Activated naive CD4-positive, alpha-beta T cell treated with anti-CD3 and anti-CD28 coated beads, Interleukin-2, amount 50 U/mL, for 72 hours (primary cell): ENCODE measurements at places on chromosomes 6 and 20.

DNA sequence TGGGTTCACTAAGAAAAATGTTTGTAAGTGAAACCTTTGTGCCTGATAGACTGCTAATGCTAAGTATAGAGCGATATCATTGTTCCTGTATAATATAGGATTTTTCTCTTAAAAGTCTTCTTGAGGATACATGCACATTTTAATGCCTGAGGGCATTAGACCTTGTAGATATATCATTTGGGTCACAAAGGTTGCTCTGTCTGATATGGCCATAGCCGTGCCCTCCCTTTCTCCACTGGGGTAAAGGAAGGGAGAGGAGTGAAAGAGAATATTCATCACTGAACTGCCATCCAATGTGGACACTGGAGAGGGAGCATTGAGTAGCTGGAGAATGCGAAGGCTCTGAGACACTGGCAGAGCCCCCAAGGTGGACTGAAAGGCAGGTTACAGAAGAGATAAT lies 442.2 kb upstream of the SPTLC3 start:
- no peak for DNase-seq

GRCh38 chr20:35583636-35584560 lies 31.7 kb upstream of the SPAG4 start:
- DNase-seq = no peak

DNA sequence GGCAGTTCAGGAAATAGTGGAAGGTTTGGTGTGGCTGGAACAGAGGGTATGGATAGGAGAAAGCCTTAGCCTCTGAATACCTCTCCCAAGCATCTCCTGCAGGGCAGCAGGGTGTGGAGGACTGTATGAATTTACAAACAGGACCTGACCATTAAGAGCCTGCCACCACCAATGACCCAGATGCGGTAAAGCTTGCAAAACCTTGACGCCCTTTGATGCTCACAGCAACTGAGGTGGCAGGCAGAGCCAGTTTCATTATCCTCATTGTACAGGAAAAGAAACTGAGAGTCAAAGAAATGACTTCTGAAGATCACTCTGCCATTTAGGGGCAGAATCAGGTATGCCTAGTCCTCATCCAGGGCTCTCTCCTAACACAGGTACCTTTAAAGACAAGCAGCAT lies 2.4 kb downstream of the HM13 start:
- no peak for DNase-seq

DNA sequence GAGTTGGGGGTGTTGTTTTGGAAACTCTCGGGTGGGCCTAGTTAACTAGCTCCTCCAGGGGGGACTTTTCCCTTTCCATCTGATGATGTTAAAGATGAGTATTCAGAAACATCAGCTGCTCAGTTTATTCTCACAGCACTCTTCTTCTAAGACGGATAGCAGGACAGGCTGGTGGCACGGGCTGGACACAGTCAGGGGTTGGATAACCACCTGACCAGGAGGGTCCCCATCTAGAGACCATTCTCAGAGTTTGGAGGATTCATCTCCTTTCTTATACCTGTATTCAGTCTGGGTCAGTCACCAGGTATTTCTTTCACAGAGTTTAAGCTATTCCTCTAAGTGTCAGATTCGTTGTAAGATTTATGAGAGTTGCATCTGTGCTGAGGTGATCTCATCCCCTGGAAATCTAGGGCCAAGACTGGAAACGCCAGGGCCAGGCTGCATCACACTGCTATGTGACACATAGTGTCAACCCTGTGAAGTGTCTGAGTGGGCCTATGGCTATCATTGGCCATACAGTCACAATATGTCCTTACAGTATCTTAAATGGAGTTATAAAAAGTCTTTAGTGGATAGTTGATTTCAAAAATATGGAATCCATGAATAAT lies 111.7 kb downstream of the FAM50B start:
- DNase-seq = no peak

DNA sequence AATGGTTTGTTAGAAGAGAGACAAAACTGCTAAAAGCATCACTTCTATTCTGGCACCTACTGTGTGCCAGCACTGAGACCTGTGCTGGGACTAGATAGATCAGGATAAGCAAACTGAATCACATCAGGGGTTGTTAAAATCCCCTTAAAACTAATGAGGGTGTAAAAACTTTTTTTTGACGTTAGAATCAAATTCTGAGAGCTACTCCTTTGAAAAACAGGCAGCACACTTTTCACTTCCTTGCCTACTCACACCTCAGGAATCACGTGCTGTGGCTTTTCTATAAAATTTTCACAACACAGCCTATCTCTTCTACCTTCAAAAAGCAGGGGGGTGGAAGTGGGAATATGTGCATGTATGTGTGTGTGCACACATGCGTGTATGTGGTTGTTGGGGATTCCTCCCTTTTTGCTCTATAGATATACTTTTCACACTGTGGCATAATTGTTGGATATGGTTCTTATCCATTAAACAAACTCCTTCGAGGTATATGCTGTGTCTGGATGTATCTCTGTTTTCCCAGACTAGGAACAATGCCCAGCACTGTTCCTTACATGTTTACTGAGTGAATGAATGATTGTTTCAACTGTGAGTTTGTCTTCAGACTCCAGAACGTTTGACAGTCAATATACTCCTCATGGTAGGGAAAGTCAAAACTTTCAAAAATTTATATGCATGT lies 105.4 kb downstream of the FYN start:
- no peak for DNase-seq

DNA sequence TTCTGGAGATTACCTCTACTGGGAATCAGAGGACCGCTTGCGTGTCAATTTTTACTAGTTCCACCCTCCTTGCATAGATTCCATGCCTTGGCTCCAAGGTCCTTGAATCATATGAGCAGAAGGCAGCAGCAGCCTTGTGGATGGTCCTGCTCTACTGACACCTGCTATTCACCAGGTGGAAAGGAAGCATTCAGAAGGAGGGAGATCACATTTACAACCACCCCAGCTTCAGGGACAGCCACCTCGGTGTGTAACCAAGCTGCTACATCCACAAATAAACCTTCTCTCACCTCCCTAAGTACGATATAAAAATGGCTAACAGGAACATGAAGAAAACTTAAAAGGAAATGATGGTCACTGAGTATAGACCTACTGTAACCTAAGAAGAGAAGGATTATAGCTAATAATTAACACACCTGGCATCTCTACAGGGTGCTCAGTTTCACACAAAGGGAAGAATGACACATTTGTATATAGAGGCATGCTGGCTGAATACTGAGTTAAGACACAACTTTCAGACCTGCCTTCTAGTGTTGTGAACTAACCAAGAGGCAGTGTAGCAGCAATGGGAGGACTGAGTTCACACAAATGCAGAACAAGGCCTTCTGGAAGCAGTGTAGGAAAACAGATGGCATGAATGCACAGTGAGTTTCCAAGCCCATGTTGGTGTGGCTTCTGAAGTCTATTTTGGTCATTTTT lies 46.3 kb upstream of the SRPK1 start:
- no peak for DNase-seq

DNA sequence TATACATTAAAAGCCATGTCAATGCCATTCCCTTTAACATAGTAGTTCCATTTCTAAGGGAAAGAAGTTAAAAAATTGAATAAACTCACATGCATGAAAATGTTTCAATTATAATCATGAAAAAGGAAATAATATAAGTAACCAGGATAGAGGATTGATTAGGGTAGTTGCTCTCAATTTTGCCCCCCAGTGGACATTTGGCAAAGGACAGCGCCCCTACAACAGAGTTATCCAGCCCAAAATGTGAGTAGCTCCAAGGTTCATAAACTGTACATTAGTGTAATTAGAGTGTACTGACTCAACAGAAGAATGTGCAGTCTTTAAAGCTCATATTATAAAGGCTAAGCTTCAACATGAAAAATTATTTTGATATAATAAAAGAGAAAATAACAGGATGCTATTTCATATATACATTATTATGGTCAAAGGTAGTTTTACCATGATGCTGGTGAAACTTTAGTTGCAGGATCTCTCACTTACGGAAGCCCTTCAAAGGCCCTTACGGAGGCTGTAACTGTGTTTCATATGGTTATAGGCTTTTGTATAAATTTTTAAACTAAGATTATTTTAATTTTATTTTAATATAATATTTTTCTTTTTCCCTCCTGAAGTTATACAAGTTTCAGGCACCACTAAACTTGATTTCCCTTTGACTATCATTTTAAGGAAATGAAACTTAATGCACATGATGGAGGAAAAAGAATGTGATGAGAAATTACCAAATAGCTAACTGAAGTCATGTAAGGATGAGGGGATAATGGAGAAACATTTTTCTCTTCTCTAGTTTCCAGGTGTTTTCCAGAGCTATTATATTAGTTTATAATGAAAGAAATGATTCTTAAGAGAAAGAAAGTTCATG lies 403.6 kb downstream of the PLCB1 start:
- DNase-seq = no peak

GRCh38 chr6:1553562-1554083 lies 56.1 kb upstream of the FOXC1 start:
- DNase-seq = no peak

GRCh38 chr20:21944227-21944626 lies 238.8 kb downstream of the PAX1 start:
- no peak for DNase-seq

- no peak for DNase-seq
These were observed 54.1 kb downstream of the ELOVL5 start for GRCh38 chr6:53294611-53295010.

GRCh38 chr20:59141818-59142581 lies 21.6 kb upstream of the ZNF831 start:
- DNase-seq = no peak

GRCh38 chr6:10099529-10100140 lies 315.2 kb downstream of the TFAP2A start:
- no peak for DNase-seq

DNA sequence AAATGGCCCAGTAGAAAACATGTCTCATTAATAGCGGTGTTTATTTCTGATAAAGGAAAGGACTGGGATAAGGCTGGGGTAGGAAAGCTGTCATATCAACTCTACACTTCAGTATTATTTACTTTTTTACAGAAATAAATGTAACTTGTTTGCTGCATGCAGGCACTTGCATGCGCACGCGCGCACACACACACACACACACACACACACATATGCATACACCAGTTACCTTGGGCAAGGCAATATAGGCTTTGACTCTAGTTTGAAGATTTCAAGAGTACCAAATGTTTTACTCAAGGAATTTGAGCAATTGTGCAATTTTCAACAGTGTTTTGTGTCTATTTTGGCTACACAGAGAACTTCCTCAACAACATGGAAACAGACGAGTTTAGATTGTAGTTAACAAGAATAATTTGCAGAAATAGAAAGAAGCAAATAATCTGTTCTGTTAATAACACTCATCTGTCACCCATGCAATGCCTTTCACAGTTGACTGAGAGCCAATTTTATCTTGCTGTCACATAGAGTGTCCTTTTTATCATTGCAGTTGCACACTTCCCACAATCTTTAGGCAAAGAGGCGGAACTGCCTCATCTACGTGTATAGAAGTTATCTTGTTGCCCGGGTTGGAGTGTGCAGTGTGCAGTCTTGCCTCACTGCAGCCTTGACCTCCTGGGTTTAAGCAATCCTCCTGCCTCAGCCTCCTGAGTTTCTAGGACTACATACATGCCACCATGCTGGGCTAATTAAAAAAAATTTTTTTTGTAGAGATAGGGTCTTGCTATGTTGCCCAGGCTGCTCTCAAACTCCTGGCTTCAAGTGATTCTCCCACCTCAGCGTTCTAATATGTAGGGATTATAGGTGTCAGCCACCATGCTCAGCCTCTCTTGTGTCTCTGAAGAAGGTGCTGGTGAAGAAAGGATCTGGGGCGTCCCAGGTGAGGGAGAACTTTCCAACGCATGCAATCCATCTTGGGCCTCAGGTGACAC lies 74.8 kb upstream of the SHLD1 start:
- DNase-seq = no peak

DNA sequence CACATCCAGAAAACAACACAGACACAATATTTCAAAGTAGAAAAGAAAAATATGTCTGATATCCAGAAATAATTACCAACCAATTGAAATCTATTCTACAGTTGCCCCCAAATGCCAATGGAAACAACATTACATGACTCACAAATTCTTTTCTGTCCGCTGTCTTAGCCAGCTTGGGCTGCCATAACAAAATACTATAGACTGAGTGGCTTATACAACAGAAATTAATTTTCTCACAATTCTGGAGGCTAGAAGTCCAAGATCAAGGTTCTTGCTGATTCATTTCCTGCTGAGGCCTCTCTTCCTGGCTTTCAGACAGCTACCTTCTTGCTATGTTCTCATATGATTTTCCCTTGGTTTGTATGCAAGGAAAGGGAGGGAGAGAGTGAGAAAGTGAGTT lies 698.1 kb downstream of the DHX35 start:
- DNase-seq = no peak

DNA sequence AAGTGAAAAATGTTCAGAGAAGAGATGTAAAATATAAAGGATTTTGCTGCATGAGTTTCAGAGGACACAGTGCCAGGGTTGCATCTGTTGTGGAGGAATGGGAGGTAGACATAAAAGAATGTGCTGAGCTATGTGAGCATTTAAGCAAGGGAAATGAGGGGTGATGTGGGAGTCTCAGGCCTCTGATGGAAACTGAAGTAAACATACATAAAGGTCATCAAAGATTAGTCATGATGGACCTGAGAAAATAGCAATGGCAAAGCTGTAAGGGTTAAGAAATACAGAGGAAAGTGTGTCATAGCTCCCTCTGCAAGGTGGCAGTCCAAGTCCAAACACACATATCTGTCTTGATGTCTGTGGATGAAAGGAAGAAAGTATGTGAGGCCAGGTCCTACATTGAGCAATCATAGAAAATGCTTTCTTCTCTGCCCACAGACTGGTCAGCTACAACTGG lies 306.6 kb upstream of the ECI2 start:
- no peak for DNase-seq

- no peak for DNase-seq
These were observed 97.9 kb upstream of the UST start for GRCh38 chr6:148648754-148649453.

DNA sequence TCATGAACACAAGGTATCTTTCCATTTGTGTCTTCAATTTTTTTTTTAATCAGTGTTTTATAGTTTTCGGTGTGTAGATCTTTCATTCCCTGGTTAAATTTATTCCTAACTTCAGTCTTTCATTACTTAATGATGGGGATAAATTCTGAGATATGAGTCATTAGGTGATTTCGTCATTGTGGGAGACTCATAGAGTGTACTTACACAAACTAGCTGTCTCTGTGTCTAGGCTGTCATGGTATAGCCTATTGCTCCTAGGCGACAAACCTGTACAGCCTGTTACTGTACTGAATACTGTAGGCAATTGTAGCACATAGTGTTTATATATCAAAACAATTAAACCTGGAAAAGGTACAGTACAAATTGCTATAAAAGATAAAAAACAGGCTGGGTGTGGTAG lies 42.1 kb downstream of the SMAP1 start:
- no peak for DNase-seq

DNA sequence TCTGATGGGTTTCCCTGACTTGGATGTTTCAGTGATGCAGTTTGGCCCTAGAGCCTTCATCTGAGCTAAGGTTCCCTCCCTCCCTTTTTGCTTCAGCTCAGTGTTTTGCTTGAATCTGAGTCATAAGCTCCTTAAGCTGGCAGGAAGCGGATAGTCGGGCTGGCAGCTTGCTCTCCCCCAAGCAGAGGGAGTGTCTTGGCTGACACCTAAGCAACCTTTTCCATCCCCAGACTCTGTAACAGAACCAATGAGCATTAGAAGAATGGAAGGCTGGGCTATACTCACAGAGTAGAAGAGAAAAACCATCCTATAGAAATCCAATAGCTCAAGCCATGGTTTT lies 98.3 kb downstream of the HAO1 start:
- DNase-seq = no peak
